ENCODE measurements at places on chromosomes 1 and 21.

GRCh38 chr1:94553323-94553730 lies 11.8 kb upstream of the F3 start:
- no peak for DNase-seq

DNA sequence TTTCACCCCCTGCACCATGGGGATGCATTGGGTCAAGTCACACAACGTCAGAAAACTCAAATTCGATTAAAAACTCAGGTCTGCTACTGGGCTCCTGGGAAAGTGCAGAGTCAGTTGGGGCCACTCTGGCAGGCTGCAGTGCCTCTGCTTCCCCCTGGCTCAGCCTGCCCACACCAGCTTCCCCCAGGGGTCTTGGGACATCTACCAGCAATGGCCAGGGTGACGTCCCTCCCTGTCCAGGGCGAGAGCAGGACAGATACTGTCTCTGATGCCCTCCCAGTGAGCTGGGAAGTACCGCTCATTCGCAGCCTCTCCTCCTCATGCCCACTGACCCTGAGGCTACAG lies 106.2 kb upstream of the COL6A1 start:
- DNase-seq: no peak

- no peak for DNase-seq
These were observed 155.5 kb downstream of the KCNH1 start for GRCh38 chr1:210978316-210978973.

DNA sequence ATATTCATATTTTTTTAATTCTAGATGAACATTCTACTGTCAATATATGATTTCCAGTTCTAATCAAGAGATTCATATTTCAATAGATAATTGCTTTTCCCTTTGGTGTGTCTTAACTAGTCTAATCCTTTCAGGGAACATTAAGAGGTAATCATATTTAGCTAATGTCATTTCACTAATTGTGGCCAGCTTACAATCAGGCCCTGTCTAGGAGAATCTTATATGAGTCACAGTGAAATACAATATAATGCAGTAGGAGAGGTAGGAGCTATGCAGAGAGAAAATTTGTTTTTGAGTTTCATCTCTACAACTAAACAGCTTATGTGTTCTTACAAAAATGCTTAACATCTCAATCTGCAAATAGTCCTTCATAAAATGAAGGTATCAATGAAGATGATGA lies 85.9 kb downstream of the DPYD start:
- no peak for DNase-seq

DNA sequence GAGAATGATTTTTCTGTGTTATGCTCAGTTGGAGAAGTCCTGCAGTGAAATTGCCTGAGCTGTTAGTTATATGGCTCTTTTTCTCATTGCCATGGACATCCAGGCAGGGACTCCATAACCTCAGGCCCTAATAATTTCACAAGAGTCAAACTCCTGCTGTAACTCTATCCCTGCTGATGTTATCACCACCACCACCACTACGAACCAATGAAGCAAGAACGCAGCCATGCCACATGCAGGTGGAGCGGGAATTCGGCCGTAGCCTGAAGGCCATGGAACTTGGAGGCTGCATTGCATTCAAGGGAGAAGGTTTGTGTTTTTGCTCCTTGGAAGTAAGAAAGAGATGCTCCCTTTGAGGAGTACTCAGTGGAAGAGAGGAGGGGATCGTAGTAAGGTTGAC lies 16.8 kb upstream of the DLGAP3 start:
- no peak for DNase-seq

DNA sequence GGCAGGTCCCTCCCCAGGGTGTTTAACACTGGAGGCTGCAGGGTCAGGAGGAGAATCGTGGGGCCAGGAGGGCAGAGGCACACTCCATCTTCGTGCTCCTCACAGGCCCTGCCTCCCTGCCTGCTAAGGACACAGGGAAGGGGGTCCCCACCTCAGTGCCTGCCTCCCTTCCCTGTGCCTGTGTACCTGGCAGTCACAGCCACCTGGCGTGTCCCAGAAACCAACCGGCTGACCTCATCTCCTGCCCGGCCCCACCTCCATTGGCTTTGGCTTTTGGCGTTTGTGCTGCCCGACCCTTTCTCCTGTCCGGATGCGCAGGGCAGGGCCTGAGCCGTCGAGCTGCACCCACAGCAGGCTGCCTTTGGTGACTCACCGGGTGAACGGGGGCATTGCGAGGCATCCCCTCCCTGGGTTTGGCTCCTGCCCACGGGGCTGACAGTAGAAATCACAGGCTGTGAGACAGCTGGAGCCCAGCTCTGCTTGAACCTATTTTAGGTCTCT lies 623 bp upstream of the BGLAP start:
- DNase-seq: no peak

DNA sequence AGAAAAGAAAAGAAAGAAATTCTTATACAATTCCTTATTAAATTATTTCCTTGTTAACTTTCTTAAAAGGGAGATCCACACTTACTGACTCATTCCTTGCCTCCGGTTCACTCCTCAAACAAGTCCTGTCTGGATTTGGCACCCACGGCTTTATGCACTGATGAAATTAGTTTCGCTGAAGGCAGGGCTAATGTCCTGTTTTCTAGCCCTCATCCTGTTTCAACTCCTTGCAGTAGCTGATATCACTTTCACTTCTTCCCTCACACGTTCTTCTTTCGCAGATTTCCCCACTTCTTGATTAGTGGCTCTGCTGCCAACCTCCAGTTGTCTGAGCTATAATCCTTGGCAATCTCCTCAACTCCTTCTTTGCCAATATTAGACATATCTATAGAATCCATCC lies 215.2 kb downstream of the URB2 start:
- no peak for DNase-seq

Measured in HAP-1 (cell line).